H7 (cell line): ENCODE measurements at places on chromosomes 12 and 14. TPM values are rescaled to one million over a fixed set of nuclear protein-coding genes. Genes with fewer than 3 reads are reported as not detected.

Gene SLC4A8
- 3.9 and 4.6 TPM in 2 replicates for total RNA-seq

Gene DYNLL1
- total RNA-seq: 215 and 313 TPM in 2 replicates

DNA sequence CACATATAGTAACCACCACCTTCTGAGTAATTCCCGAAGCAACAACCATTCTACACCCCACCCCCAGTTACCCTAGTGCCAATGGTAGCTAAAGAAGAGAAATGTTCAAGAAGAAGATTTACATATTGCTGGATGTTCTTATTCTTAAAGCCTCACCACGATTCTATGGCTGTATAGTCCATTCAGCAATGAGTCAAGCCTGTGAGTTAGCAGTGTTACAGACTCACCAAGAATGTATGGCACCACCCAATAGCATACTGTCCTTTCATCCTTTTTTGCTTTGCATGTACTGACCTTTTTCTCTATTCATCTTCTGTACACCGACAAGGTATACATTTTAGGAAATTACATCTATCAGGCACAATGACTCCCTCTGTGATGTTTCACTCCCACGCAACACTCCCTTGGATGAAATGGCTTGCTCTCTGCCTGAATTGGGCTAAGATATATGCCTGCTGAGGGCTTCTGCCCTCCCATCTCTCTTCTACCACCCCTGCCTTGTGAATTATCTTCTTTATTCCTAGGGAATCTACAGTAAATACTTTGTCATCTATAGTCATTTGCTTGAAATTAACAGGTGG lies 945.8 kb downstream of the DIO2 start:
- no peak for DNase-seq

- no peak for DNase-seq
Measured at GRCh38 chr12:53413485-53414204, 10.0 kb upstream of the AMHR2 start.
